IMR-90 (cell line): ENCODE measurements at places on chromosomes 7 and 10. TPM values are rescaled to one million over a fixed set of nuclear protein-coding genes. Genes with fewer than 3 reads are reported as not detected.
A peak's percentile ranks its signal among the peaks of the same experiment; 100 is the strongest.

Gene CYP3A4
- not detected in 2 replicates for total RNA-seq

- DNase-seq: no peak
Measured at GRCh38 chr10:123428391-123428790, 237.8 kb upstream of the GPR26 start.

Gene OR2A42
- total RNA-seq: not detected in 2 replicates

DNA sequence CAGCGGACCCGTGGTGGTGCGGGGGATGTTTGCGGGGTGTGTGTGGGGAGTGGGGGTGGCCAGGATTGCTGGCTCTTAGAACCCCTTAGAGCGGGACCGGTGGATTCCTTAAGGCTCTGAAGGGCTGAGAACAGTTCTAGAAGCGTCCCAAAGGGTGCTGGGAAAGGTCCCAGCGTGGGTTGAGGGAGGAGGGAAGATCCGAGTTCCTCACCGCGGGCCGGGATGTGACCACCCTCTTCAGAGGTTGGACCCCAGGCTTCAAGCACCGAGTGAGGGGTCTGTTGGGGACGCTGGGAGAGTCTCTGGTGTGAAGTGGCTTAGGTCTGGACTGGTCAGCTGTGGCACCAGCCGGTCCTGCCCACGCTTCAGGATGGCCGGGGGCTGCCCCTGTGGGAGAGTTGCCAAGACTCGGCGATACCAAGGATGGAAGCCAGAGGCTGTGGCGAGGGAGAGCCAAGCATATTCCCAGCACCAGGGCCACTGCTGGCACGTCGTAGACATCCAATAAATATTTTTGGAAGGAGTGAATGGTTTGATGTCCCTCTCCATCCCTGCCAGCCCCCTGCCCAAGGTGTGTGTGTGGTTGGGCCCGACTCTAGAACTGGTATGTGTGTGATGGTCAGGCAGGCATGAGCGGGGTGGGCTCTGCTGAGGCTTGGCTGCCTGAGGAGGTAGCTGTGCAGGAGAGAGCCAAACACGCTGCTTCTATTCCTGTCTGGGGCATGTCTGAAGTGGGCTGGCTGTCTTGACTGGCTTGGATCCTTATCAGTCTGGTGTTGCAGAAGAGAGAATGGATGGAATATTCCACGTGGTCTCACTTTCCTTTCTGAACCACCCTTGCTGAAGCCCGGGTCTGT, 19.2 kb downstream of the ZNF775 start:
- DNase-seq: no peak

GRCh38 chr7:135210888-135211178, 493 bp downstream of the WDR91 start:
- DNase-seq: no peak

Gene KMT2C
- 23.3 and 24.4 TPM in 2 replicates for total RNA-seq

DNA sequence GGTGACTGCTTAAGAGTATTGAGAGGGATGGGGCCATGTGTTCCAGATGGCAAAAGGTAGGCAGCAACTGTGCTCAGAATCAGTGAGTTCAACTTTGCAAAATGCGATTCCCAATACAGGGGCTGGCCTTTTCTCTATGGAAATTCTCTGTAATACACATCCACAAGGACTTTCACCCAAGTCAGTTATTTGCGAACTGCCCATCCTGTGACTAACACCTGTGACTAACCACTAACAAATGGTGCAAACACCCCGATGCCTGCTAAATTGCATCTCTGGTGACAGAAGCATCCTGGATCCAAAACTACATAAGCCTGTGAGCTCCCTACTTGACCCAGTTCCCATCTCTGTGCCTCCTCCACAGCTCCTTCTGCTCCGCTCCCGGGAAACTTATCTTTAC, 9.0 kb upstream of the CUZD1 start:
- DNase-seq: peak; percentile 92

- peak; percentile 47 for DNase-seq
Measured at GRCh38 chr10:50653142-50653541, 29.4 kb upstream of the SGMS1 start.

Gene SEMA3E
- 0.72 and 1.1 TPM in 2 replicates for total RNA-seq

Gene NUTM2E
- total RNA-seq: not detected in 2 replicates

GRCh38 chr7:144908943-144909556, 73.2 kb upstream of the TPK1 start:
- no peak for DNase-seq

- no peak for DNase-seq
Measured at GRCh38 chr7:128836729-128837348, 6.6 kb downstream of the FLNC start.

Gene PPP3CB
- total RNA-seq: 22.9 and 40.0 TPM in 2 replicates

- DNase-seq: no peak
Measured at GRCh38 chr10:27369880-27370279, 129.3 kb upstream of the ACBD5 start.

DNA sequence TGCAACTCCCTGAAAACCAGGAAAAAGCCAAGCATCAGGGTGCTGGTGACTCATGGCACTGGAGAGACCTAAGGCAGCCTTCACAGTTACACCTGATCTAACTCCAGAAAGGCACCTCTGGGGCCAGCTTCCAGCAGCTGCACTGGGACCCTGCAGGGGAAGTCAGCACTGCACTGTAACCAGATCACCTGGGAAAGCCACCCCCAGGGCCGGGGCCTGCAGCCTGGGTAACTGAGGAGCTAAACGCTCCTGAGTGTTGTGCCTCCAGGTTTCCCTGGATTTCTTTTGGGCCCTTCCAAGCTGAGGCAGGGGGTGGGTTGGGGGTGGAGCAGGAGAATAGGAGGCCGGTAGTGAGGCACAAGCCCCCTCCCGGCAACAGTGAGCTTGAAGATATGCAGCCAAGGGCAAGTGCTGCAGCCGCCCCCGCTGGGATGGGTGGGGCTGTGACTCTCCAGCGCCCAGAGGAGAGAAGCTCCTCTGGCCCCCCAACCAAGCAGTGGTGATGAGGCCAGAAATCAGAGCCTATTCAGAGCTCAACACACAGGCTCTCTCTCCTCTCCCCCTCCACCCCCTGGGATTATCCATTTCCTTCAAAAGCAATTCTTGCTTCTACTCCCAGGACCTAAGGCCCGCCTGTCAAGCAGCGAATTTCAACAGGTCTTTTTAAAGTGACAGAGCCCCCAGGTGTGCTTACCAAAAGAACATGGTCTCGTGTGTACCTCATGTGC, 2.6 kb downstream of the CXCL12 start:
- no peak for DNase-seq

Gene SH3PXD2A
- 6.3 and 6.7 TPM in 2 replicates for total RNA-seq

Gene ATOH7
- total RNA-seq: not detected in 2 replicates

Gene TOMM7
- total RNA-seq: 67.2 and 125 TPM in 2 replicates

DNA sequence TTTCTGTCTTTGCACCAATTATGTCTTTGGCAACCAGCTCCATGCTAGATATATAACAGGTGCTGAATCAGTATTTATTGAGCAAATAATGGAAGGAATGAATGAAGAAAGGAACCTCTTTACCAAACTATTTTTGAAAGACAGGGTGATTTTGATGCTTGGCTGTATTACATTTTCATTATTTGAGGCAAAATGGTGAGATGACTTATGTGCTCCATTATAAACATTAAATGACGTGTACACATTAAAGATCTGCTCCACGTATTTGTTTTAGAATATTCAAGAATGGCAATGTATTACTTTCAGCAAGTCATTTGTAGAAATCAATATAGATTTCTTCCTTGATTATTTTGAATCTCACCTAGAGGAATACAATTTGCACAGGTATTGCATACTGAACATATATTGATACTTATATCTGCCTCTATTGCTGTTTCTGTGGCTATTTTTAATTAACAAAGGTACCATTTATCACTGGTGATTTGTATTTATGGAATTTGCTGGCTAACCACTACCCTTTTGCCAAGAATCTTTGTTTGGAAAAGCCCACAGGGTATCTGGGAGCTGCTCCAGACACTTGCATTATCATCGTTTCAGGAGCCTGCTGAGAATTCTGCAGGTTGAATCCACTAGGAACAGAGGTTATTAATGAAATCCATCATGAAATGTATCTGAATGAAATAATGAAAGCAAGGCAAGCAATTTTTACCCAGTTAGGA, 92.2 kb downstream of the SEMA3C start:
- DNase-seq: peak; percentile 79

Gene TWIST1
- 5.4 and 18.6 TPM in 2 replicates for total RNA-seq

- DNase-seq: no peak
Measured at GRCh38 chr7:138748666-138749065, 47.5 kb upstream of the SVOPL start.
